GM12891 (cell line): ENCODE measurements at places on chromosomes 2 and 18.

DNA sequence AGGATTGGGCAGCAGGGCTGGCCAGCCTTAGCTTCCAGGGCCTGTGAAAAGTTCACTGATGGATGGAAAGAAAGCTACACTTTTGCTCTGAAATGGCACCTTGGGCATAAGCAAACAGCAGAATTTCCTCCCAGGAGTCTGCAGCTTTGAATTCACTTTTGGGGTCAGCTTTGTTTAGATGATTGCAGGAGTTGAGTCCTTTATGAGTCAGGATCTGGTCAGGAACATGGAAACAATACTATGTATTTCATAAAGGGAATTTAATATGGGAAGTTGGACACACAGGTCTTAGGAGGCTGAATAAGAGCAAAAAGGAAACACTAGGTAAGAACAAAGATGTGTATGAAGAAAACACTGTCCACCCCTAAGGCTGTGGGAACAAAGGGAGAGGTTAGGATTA, 345.3 kb downstream of the TSN start:
- no peak for DNase-seq

GRCh38 chr2:221262651-221263050, 309.5 kb downstream of the EPHA4 start:
- DNase-seq: no peak

DNA sequence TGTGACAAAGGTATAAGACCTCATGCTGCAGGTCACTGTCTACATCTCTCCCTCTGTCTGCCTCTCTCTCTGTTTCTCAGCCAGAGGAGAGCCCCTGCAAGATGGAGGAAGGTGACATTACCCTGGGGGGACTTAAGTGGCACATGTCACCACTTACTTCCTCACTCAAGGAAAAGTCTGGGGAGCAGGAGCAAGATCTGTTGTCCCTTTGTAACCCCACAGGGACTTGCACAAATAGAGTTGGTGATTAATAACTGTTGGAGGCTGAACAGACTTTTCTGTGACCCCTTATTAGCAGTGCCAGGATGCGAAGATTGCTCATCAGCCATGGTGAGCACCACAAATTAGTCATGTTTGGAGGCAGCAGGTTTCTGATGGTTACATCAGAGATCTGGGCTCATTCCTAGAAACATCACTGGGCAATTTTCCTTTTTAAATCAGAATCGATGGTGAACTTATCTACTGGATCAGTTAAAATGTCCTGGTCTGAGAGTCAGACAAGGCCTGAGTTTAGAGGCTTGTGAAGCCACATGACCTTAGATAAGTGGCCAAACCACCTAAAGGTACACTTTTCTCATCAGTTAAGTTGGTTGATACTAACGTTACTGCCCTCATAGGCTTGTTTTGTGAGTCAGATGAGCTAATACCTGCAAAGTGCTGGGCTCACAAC, 81.2 kb upstream of the LTBP1 start:
- DNase-seq: no peak

- DNase-seq: no peak
Measured at GRCh38 chr18:35573531-35573930, 8.0 kb upstream of the GALNT1 start.

DNA sequence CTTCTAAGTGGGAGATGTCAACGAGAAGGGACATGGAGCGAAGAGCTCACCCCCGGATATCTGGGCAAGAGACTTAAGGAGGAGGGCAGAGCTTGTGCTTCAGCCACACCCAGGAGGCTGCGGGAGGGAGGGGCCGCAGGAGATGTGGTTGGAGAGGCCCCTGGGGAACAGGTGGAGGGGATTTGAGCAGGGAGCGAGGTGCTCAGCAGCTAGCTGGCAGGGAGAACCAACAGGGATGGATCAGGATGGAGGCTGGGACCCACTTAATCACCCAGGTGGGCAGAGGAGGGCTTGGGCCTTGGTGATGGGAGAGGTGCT, 78.3 kb downstream of the MBP start:
- no peak for DNase-seq

- no peak for DNase-seq
Measured at GRCh38 chr2:24107-24506, 22.2 kb downstream of the FAM110C start.

DNA sequence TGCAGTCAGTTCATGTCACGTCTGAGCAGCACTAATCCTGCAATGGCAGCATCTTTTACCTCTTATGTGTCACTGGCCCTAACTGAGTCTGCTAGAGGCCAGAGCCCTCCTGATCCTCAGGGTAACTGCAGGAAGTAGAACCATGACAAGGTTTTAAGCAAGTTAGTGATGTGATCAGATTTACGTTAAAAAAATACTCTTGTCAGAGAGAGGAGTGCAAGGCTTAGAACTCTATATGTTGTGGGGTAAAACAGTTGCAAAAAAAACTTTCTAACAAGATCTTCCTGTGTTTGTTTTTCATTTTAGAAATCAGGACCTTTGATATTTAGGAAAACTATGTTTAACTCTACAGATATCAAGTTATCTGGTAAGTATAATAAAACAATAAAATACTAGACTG, 4.6 kb downstream of the TMEM87B start:
- DNase-seq: no peak

DNA sequence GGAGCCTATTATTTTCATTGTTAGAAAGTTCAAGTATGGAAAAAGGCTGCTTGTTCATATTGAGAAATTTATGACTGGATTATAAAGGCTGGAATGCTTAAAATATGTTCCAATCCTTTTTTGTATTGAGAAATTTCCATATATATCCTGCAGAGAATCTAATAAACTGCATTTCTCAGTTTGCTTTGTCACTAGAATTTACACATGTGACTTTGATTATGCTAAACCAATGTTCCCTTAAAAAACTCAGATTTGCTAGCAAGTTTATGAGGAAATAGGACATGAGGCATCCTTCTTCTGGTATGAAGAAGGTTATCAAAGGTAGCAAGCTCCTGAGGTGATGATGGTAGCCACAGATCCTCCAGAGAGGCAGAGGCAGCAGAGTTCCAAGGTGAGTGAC, 29.2 kb upstream of the DSEL start:
- DNase-seq: no peak

DNA sequence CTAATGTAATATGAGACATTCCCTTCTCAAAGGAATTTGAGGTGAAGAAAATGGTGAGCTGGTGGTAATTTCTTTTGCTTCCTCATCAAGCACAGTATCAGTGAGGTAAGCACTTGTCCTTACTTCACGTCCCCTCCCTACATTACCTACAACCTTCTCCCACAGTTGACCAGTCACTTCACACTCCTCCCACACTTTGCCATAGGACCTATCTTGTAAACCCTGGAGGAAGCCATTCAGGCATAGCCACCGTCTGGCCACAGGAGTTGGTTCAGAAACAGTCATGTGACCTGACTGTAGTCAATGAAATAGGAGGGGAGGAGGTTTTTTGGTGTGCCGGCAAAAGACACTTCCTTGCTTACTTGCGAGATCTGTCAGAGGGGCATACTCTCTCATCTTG, 12.1 kb downstream of the ACOXL start:
- DNase-seq: no peak

- DNase-seq: no peak
Measured at GRCh38 chr2:71240794-71241193, 13.9 kb upstream of the PAIP2B start.

DNA sequence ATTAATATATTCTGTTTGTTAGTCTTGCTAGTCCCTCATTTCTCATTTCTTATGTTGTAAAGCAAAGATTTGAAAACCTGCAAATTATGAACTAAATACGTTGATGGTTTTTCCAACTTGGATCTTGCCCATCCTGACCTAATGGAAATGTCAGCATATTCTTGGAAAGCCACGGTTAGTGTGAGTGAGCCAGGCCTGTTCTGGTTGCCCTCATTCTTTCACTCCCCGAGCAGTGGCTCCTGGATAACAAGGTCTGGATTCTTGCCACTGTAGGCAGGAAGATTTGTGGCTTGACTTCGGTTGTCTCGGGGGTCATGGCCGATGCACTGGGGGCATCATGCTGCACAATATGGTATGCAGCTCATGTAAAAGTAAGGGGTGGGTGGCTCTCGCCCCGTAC, 359.1 kb downstream of the MEIS1 start:
- no peak for DNase-seq

DNA sequence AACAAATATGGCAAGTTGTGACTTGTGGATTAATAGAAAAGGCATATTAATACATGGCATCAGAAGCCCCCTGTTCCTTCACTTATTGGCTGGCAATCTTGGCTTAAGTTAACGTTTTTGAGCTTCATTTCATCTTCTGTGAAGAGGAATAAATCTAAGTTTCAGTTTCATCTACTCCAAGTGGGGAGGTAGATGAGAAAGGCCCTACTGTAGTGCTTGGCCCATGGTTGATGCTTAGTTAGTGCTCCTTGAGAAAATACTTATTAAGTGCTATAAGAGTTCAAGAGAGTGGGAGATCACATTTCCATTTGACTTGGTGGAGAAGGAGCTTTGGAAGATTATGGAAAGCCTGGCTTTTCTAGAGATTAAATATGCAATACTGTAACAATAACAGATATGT, 244.3 kb downstream of the BABAM2 start:
- DNase-seq: peak; percentile 14

DNA sequence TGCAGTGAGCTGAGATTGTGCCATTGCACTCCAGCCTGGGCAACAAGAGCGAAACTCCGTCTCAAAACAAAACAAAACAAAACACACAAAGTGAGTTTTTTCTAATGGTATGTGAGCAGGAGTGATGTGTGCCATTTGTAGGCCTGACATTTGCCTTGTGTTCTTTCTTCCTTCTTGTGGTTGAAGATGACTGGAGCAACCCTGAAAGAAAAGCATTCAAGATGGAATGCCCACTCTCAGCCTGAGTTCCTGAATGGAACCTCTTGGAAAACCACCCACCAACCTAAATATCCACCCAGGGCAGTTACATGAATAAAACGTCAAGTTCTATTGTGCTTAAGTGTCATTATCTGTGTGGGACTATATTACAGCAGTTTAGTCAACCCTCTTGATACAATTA, 26.5 kb downstream of the PGAP1 start:
- no peak for DNase-seq

DNA sequence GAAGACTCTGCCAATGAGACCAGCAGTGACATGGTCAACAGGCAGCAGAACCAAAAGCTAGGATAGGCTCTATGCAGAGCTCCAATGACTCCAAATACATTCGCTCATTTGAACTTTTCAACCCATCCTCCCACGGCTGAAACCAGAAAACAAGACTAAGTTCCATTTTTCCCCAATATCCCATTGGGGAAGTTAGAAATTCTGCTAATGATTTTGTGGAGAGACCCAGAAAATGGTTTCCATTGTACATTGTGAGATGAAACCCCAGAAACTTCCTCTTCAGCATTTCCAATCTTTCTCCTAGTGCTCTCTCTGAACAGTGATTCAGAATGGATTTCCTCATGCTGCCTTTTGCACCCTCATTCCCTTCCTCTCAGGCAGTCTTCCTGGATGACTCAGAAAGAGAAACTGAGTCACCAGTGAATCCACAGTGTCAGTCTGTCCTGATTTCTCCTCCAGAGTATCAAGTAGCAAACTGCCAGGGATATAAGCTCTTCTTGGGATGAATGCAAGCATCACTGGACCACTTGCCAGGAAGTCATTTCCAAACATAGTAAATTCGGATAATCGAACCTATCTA, 467.7 kb upstream of the ID2 start:
- no peak for DNase-seq
